ENCODE measurements at places on chromosomes 7 and 10.

GRCh38 chr10:100886963-100887362 lies 25.8 kb upstream of the SLF2 start:
- DNase-seq, result no peak

- DNase-seq, result no peak
These were observed 206.1 kb downstream of the RAMP3 start for GRCh38 chr7:45363669-45364068.

DNA sequence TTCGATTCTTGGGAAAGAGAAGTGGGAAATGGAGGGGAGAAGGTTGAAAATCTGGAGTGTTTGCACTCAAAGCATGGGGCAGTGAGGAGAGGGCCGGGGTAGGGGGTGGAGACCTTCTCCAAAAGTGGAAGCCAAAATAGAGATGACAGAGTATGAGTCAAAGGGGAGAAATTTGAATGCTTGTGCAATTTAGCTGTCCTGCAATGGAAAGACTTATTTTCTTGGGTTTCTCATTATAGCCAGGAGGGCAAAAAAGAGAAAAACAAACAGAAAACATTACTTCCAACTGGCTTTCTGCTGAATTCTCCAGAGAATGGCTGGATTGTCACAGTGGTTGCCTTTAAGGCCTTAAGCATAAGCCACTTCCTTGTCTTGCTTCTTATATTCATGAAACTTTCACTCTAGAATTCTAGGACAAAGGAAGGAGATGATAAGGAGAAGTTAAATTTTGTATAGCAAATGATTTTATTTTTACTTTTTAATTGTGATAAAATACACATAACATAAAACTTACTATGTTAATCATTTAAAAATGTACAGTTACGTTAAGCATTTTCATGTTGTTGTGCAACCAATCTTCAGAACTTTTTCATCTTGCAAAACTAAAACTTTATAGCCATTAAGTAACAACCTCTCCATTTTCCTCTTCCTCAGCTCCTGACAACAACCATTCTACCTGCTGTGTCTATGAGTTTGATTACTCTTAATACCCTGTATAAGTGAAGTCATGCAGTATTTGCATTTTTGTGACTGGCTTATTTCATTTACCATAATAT lies 100.2 kb downstream of the GPR85 start:
- DNase-seq, result no peak

DNA sequence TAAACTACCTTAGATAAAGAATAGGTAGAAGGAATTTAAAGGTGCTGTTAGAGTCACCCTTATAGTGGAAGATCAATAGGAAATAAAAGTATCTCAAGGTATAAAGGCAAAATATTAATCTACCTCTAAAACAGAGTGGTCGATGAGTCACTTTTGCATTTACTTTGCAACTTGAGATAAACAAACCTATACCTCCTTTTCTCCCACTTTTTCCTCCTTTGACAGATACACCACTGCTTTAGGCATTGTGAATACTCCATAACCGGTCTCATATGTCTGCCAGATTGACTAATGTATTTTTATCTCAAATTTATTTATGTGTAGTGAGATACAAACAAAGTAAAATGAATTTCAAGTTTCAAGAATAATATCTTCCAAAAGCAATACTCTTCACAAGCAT lies 193.5 kb downstream of the SKAP2 start:
- no peak for DNase-seq

DNA sequence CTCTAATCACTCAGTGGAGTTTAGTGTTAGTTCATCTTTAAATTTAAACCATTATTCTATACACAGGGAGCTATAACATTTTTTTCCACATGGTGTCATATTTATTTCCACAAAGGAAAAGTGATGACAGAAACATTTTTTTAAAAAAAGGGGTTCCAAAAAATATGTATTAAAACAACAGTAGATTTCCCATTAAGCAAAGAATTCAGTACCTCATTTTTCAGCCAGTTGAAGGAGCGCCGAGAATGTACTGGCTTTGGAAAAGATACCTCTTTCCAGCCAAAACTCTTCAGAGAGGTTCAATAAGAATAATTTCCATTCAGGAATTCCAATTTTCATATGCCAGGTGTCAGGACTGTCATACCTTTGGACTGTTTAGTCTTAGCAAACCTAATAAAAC lies 250.5 kb upstream of the MEOX2 start:
- no peak for DNase-seq

GRCh38 chr7:44541876-44542610 lies 913 bp upstream of the NPC1L1 start:
- no peak for DNase-seq

DNA sequence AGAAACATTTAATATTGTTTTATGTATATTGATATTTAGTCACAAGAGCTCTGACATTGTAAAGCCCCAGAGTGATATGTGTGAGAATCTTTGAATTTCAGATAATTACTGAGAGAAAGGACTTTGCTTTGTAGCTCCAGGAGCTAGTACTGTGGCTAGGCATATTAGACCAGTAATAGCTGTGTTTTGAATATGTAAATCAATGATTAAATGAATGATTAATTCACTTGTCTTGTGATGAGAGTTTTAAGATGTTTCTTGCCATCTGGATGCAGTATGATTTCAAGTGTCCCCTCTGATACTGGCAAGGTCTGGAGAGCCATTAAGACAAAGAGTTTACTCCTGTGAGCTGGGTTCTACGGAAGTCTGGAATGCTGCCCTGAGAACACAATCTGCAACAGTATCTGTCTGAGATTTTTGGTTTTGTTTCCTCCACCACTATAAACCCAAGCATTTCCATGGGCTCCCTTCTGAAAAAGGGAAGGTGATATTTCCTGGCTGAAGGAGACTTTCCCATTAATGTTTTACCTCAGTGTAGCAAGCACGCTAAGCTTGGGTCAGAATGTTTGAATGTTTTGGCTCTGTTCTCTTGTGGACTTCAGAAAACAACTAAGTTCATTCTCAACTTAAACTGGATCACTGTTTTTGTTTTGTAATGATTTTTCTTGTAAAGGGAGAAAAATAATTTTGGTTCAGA lies 61.3 kb upstream of the BICC1 start:
- DNase-seq, result no peak

GRCh38 chr10:55631071-55631654 lies 729.9 kb downstream of the ZWINT start:
- DNase-seq, result no peak

DNA sequence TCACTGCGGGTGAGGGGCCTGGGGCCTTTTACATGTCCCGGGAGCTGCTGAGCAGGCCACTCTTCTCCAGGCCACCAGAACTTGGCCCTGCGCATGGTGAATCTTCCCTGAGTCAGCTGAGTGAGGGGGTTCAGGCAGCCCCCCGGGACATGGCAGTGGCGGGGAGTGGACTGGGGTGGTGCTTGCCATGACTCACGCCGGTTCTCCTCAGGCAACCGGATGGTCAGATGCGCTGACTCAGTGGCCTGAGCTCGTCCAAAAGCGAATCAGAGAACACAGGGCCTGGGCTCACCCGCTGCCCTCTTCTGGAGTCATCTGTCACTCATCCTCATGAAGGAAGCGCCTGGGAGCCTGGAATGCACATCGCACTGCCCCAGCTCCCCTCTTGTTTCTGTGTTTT lies 33.5 kb downstream of the HTRA1 start:
- DNase-seq, result no peak

- no peak for DNase-seq
These were observed 69.5 kb downstream of the CACNA2D1 start for GRCh38 chr7:82373926-82374635.

DNA sequence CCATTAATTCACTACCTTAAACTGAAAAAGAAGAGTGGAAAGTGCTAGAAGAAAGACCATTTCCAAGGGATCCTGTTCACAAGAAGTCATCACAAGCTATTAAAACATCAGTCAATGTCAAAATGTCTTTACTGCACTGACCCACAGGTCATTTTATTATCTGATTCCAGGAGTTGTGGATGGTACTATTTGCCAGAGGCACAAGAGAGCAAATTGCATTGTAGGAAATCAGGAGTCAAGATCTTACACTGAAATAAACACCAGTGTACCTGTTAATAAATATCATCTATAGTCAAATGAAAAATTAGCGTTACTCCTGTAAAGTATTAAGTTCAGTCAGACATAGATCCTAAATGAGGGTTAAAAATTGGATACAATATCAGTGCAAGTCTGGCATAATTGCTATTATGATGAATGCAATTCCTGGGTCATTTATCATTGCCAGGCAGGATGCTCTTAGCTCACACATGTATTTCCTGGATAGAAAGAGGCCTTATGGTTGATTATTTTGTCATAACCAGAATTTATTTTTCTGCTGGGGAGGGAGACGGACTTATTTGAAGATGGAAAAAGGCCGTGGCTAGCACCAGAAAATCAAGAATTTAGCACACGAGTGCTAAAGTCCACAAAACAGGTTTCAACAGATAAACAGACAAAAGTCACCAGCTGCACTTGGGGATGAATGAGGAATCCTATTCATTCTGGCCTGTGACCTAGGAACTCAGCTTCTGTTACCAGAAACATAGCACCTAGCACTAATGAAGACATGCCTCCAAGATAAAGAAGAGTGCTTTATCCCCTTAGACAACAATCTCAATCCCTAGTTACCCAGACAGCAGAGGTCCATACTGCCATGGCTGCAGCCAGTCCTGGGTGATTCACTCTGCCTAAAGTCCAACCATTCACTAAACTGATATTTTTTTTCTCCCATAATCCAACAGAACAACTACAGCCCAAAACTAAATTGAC lies 683.1 kb upstream of the POM121L12 start:
- no peak for DNase-seq

- DNase-seq, result peak; percentile 36
These were observed 28.7 kb downstream of the PNPLA8 start for GRCh38 chr7:108497082-108497725.

DNA sequence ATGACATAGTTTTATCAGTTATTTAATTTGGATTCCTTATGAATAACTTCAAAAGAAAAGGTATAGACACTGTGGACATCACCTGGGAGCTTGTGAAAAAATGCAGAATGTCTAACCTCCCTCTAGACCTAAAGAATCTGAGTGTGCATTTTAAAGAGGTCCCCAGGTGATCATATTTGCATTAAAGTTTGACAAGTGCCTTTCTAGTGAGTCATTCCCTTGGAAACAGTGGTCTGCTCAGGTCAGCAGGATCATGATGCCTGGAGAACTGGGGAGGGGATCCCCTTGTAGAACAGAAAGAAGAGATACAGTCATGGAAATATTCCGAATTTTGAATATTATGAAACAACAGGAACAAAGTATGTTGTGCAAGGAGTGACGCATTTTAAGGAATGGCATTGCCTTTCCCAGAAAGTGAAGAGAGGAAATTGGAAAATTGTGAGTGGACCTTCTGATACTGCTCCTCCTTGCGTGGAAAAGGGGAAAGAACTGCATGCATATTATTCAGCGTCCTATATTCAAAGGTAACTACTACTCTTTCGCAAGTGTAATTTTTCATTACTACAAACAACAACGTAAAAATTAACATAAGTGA lies 4.6 kb downstream of the STEAP2 start:
- DNase-seq, result no peak

- DNase-seq, result no peak
These were observed 30.5 kb upstream of the BTRC start for GRCh38 chr10:101323495-101323894.
